ENCODE measurements at places on chromosomes 4 and X.

DNA sequence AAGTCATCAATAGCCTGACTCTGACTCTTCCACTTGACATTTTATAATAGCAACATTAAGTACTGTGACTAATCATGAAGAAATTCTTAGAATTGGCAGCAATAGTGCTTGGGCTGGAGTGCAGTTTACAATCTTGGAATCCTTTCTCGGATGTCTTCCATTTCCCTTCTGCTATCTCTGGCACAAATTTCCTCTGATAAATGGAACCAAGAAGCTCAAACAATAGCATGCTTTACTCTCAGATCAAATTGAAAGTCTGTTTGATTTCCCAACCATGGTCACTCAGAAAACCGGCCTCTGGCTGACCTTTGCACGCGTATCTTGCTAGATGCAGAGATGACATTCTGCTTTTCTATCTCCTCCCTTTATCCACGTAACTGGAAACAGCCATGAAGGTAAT lies 99.0 kb upstream of the SPANXC start:
- DNase-seq, result no peak

GRCh38 chrX:133335027-133335426 lies 80.3 kb downstream of the GPC4 start:
- DNase-seq, result peak; percentile 40

DNA sequence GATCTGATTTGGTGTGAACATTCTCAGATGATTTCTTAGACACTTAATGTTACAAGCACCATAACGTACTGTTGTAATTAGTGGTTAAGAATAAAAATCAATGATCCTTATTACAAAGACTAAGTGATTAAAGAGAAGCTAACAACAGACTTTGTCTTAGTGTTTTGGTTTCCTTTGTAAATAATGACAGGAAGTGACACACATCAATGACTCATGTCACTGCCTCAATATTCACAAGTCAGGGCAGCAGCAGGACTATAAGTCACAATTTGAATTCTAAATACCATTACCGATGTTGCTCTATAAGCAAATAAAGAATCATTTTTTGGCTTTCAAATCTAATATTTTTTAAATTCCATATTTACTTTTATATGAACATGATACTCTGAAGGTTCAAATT lies 115.8 kb upstream of the FAT4 start:
- no peak for DNase-seq

GRCh38 chr4:163113921-163114713 lies 52.6 kb downstream of the NAF1 start:
- DNase-seq, result no peak

DNA sequence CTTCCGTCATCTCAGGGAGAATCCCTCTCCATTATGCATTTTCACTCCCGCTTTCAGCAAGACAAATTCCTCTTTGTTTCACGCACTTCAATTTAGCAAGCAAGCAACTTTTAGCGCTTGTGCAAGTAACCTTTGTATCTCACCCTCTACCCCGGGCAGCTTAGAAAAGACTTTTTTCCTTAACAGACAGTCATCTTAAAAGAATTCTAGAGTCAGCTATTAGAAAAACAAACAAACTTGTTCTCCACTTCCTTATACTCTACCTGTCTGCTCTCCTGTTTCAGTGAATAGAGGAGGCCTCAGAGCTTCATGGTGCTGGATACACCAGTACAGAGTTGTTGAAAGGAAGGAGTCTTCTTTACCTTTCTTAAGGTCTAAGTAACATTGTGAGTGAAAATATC lies 12.1 kb downstream of the TIGD2 start:
- DNase-seq, result no peak

GRCh38 chr4:119977076-119977940 lies 89.3 kb downstream of the MAD2L1 start:
- no peak for DNase-seq

DNA sequence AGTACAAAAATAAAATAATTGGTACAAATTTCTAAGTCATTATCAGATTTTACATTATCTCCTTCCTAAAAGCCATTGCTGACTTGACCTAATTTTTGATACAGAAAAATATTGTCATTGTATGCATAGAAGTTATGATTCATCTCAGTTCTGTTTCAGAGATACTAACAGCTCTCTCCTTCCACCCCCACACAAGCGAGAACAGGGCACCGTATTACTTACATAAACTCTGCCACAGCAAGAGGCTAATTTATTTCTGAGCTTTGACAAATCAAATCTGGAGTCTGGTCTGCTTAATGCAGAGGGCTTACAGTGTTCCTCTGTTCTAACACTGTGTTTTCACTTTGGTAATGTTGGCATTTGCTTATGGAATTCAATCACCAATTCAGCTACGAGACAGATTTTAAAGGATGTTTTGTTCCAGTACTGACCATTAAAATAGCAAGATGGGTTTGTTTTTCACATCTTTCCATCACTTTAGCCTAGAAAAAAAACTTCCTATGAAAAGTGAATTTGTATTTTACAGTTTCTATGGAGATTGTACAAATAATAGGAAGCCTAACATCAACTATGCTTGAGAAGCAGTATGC lies 181.8 kb downstream of the USP46 start:
- DNase-seq, result no peak

- DNase-seq, result no peak
Observed at GRCh38 chrX:35741142-35741541, 57.0 kb upstream of the MAGEB16 start.

DNA sequence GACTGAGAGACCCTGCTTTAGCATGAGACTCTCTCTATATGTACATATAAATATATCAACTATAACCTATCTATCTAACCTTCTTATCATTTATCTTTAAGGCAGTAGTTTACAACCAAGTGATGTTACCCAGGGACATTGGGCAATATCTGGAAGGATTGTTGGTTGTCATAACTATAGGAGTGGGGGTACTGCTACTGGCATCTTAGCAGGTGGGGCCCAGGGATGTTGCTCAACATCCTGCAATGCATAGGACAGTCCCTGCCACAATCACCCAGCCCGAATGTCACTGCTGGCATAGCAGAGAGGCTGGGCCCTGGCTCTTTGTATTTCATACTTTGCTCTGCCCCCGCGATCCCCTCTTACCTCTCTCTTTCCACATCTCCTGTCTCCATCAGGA lies 397.7 kb downstream of the IL15 start:
- DNase-seq, result no peak

- DNase-seq, result peak; percentile 70
Observed at GRCh38 chr4:1777822-1778641, 15.1 kb upstream of the FGFR3 start.

GRCh38 chr4:10623241-10623640 lies 61.3 kb downstream of the CLNK start:
- DNase-seq, result no peak

- DNase-seq, result no peak
Observed at GRCh38 chrX:2346158-2346557, 154.6 kb downstream of the DHRSX start.

- no peak for DNase-seq
Observed at GRCh38 chrX:108235986-108236385, 144.4 kb downstream of the ATG4A start.

DNA sequence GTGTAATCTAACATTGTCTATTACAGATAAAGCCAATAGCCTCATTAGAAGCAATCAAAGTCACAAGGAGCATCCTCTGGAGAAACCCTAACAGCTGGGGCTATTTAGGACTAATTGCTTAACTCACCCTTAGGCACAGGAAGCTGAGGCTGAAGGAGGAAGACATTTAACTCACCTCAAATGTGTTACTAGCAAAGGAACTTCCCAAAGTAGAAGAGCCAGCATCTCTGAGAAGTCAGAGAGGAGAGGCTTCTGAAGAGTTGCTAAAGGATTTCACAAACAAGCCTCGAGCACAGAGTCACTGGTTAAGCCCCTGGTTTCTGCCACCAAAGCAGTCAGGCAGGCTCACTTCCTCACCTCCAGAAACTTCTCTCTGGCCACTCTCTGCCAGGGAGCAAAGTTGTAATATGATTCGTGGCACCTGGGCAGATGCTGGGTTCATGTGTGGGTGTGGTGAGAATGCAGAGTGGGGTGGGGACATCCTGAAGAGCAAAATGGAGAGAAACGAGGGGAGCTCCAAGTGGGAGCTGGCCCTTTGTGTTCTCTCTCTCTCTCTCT lies 201.3 kb downstream of the HS6ST2 start:
- DNase-seq, result no peak

- DNase-seq, result no peak
Observed at GRCh38 chrX:2707334-2707760, 16.3 kb downstream of the CD99 start.

- DNase-seq, result peak; percentile 83
Observed at GRCh38 chr4:7101692-7102515, 34.0 kb upstream of the GRPEL1 start.

All from midbrain (tissue), 1 donor.